ENCODE measurements at places on chromosomes 13 and 19.

- no peak for DNase-seq
These were observed 47.1 kb downstream of the CAPN12 start for GRCh38 chr19:38697197-38697596.

GRCh38 chr13:21054313-21054712, 7.1 kb downstream of the LATS2 start:
- no peak for DNase-seq

DNA sequence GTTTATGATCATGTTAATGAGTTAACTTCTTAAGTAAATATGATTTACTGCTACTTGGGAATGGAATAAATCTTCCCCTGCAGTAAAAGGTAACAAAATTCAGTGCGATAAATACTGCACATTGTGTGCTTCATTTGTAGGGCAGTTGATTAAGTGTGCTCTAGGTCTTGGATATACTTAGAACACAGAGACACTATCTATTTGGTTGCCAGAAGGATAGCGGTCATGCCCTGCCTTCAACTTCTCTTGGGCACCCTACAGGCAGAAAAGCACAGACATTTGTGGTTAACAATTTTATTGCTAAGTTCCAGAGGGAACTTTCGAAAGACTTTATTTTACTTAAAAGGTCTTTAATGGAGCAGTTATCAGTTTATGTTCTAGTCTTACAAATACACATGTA, 605.8 kb downstream of the PCDH9 start:
- no peak for DNase-seq

DNA sequence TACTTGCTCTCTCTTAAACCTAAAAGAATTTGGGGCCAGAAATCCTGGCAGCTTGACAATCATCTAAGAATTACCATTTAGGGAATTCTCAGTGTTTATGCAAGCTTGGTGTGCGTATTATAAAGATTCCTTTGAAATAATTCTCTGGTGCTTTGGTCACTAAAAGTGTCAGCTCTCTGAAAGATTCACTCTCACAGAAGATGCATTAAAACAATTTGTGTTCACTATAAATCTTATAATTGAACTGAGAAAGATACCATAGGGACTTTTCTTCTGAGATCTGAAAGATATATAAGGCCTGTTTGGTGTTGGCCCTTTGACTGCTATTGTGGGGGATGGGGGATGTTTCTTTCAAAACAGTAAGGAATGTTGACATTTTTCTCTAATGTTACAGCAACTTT, 27.3 kb downstream of the EPSTI1 start:
- no peak for DNase-seq

- no peak for DNase-seq
These were observed 109.3 kb upstream of the MLNR start for GRCh38 chr13:49110913-49111170.

DNA sequence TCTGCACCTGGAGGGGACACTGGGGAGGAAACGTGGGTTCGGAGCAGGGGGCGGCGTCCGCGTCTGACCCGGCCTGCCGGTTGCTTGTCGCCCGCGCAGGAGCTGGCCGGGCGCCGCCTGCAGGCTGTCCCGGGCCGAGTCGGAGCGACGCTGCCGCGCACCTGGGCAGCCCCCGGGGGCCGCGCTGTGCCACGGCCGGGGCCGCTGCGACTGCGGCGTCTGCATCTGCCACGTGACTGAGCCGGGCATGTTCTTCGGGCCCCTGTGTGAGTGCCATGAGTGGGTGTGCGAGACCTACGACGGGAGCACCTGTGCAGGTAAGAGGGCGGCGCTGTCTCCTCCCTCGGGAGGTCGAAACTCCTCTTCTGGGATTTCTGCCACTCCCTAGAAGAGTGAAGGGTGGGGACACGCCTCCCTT, 1.3 kb downstream of the ITGBL1 start:
- no peak for DNase-seq

DNA sequence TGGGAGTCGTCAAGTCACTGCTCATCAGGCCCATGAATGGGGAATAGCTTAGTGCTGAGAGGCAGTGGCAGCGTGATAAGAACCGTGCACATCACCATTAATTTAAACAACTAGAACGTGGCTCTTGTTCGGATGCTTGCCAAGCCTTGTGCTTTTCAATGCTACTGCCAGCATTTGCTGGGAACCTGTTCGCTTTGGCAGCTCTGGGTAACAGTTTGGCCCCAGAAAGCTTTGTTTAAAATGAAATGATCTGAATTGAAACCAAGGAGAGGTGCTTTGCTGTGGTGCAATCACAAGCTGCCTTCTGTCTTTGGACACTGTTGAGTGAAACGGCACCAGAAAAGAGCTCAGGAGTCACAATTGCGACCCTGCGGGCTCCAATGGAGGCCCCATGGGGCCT, 53.5 kb upstream of the OLFM4 start:
- no peak for DNase-seq

DNA sequence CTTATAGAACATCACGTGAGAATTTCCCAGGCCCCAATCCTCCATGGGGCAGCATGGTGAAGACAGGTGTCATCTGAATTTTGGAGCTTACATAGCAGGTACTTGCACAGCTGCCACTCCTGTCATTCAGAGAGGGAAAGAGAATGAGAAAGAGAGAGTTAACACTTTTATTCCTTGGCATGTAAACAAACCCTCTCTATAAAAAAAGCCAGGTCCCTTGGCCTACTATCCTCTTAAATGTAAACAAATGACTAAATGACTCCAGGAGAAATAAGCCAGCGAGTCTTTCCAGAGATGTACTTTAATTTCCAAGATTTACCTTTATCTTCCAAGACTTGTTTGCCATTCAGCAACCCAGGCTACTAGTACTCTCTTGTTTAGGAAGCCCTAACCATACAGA, 195.3 kb upstream of the HTR2A start:
- DNase-seq: no peak

DNA sequence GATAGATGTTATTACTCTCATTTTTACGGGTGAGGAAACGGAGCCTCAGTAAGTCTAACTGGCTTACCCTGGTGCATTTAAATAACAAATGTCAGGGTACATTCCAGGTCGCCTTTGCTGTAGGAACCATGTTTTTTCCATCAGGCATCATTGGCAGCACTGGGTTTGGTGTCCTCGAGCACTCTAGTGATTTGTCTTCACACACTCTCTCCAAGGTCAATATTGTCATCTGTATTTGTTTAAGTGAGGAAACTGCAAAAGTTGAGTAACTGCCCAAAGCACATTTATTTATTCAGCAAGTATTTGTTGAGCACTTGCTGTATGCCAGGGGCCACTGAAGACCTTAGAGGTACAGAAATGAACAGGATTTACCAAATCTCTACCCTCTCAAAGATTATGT, 78.6 kb downstream of the DCT start:
- DNase-seq: no peak

DNA sequence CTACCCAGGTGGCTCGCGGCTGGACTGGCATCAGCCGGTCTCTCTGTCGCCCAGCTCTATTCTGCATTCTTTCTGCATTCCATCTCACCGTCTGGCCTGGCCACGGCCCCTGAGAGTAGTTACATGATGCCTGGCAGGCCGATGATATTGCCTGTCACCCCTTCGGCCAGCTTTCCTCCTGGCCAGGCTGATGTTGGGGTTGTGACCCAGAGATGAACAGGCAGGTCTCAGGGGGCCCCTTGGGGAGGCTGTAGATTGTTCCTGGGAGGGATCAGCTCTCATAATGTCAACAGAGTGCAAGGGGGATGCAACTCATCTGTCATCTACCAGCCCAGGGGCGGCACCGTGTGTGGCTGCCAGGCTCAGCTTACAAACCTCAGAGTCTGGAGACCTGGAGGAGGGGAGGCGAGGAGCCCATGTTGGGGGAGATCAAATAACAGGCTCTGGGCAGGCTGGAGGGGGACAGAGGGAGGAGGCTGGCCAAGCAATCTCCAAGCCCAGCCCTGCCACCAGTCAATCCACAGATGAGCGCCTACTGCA, 13.6 kb upstream of the FBXO17 start:
- no peak for DNase-seq

DNA sequence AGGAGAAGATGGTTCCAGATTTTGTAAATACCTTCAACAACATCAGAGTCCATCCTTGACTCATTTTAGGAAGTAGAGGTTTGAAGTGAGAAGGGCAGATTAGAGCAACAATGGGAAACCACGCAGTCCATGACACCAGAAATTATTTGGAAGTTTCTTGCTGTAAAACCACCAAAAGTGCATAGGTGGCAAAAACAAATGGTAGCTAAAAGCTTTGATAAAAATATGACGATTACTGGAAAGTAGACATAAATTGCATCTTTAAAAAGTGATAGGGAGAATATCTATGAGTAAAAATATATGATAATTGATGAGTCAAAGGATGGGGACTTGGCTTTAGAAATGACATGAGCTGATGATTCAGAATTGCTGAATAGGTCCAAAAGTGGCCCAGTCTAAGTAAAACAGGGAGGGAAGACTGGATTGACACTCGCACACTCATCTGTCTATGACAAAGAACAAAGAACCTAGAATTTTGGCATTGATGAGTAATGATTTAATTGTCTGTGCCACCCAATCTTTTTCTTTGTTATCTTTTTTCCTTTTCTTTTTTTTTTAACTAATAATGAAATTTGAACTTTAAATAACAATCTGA, 472.2 kb downstream of the MYO16 start:
- DNase-seq: no peak

- DNase-seq: no peak
These were observed 2.3 kb downstream of the SOX1 start for GRCh38 chr13:112069061-112069844.

- DNase-seq: no peak
These were observed 547.0 kb upstream of the SLITRK5 start for GRCh38 chr13:87123987-87124784.

DNA sequence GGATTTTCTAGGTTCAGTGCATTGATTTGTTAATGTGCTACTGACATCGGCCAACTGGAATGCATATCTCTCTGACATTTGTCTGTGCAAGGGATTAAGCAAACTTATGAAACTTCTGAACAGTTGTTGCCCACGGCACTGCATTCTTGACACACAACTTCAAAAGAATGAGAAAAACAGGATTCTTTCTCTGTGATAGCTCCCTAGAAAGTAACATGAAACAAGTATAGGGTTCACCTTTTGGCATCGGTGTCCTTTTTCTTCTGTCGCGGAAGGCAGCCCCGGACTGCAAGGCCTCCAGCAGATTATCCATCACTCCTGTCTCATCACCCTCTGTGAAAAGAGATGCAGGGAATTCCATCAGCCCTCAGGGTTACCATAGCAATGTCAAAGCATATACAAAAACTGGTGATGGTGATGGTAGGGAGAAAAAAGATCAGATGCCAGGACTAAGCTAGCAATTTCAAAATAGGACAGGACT, 389.2 kb downstream of the DIAPH3 start:
- DNase-seq: no peak

DNA sequence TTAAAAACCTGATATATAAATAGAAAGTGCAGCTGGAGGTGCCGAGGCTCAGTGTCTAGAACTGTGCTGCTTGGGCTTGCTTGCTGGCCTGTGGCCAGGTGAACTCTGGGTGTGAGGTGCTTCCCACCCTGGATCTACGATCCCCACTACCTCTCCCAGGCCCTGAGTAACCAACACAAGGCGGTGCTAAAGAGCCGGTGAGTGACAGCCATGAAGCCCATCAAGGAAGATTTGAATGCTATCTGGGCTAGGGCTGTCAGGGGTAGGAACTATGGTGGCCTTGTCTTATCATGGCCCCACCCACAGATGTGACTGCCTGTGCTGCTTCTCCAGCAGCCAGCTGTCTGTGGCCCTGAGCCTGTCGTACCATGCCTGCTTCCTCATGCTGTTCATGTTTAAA, 25.6 kb upstream of the ZNF91 start:
- DNase-seq: no peak

DNA sequence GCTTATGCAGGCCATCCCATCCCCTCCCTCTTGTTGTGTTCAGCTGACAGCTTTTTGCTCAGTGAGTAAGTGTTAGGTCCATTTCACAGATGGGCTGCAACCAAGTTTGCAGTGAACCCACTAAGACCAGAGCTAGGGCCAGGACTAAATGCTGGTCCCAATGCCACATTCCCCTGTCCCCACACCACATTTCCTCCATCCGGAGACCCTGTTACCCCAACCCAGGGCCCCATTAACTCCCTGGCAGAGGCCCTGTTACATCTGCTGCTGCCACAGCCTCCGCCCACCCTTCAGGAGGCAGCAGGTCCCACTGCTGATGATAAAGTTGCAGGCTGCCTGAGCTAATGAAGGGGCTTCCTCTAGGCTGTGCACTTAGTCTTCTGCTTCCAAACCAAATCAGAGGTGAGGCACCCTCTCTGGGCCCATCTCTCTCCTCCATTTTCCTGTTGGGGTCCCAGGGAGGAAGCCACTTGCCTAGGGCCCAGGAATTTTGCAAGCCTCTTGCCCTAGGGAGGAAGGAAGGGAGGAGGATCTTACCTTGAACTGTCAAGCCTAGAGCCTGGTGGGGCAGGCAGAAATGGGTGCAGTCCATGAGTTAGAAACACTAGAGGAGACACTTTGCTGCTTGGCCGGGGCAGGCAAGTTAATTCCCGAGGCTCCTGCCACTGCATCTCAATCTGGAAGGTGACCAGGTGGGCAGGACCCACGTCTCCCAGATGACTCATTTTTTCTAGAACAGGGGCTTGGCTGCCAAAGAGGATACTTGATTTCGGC, 3.4 kb upstream of the USF2 start:
- no peak for DNase-seq

DNA sequence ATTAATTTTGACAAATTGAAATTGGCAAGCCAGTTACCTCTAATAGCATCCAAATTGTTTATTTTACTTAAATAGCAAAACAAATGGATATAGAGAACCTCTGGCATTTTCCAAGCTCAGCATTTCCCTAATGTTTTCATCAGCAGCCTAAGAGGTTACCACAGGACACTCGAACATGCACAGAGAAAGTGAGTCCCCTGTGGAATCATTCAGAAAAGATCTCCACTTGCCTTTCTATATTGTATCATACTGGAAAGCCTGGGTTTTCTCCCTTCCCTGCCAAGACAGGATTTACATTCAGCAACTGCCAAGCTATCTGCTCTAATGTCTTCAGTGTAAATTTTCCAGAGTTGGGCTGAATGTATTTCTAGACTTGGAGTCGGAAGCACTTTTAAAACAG, 188.9 kb downstream of the KCTD12 start:
- DNase-seq: no peak

DNA sequence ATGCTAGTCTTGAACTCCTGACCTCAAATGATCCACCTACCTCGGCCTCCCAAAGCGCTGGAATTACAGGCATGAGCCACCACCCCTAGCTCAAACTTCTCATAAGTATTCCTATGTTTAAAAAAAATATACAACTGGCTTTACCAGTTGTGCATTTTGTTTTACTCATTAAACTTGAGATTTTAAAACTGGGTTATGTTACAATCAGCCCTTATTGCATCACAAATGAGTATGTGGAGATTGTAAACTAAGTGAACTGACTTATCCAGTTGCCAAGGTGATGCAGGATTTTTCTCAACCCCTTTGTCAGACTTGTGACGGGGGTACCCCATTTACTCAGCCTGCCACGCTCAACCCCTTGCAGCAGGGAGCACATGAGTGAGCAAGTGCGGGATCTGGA, 14.4 kb upstream of the GTF2F2 start:
- no peak for DNase-seq
